ENCODE measurements at places on chromosomes 13 and 19. TPM values are rescaled to one million over a fixed set of nuclear protein-coding genes. Genes with fewer than 3 reads are reported as not detected.
A peak's percentile ranks its signal among the peaks of the same experiment; 100 is the strongest.

GRCh38 chr19:531753-532560, at the start of gene CDC34:
CDC34 (plus strand) TSS chr19:531760; CDS start chr19:531932, 172 bp downstream.
- no peak for DNase-seq

DNA sequence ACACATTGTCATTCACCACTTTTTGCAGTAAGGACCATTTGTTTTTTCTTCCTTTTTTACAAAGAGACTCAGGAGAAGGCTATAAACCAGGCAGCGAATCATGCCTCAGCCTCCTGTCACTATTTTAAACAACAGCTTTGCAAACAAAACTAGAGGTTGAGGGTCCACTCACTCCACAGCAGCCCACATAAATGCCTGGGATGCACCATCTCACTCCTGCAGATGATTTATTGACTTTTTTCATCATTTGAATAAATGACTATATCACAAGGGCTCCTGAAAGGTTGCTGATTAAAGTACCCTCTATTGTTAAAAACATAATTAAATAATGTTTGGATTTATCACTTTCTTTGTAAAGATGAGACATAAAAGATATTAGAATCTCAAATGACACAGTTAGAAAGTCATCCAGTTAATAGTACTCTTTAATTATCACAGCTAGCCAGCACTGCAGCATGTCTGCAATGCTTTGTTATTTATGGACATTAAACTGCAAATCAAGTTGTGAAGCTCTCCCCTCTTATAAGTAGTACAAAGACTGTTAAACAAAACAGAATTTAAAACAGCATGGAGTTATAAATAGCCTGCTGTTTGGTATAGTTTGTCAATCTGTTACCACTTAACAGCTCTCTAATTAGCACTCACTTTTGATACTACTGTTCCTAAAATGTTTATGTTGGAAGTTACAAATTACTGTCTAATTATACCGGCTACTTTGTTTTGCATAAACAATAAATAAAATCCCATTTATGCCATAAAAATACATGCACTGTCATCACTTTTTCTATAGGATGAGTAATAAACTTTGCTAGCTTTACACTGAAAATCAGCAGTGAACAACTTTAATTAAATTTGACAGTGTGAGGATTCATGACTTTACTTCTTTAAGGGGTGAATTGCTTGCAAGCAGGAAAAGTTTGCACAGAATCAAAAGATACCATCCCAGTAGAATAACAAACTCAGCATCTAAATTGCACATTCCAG, 853.2 kb downstream of the UQCRFS1 start:
- DNase-seq, result no peak

DNA sequence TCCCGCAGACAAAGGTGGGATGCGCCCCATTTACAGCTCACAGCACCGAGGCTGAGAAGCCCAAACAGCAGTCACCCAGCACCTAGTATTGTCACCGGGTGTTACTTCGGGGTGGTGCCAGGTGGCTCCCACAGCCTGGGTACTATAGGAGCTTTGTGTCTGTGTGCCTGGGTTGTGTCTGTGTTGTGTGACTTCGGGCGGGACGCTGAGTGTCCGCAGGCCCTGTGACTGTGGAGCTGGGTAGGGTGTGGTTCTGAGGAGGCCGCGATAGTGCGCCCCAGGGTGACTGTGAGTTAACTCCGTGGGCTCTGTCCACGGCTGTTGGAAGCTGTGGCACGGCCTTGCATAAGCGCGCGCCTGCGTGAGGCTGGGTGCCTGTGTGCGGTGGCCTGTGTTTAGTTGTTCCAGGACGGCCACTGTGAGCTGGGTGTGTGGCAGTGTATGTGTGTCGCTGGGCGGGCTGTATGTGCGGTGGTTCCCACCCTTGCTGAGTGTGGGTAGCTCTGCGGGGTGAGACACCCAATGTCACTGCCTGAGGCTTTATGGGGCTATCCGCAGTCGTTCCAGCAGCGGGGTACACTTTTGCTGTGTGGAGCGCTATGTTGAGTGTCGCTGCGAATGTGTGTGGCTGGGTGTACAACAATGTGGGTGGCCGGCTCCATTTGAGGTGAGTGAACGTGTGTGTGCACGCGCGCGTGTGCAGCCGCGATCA, 559 bp upstream of the SSBP4 start:
- DNase-seq, result peak; percentile 60

DNA sequence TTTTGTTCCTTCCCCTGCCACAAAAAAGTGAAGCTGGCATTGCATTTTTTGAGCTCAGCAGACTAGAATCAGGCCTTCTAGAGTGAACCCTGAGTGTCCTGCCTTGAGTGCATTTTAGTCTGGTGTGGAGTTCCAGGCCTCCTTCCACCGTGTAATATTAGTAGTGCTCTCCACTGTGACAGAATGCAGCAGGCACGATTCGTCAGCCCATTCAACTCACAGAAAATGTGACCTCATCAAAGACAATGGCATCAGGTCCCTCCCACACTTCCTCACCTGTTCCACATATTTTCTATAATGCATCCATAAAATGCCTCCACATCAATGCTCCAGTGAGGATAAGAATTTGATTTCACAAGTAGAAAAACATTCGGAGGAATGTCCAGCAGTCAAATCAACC, 227.6 kb downstream of the FGF9 start:
- DNase-seq, result no peak

DNA sequence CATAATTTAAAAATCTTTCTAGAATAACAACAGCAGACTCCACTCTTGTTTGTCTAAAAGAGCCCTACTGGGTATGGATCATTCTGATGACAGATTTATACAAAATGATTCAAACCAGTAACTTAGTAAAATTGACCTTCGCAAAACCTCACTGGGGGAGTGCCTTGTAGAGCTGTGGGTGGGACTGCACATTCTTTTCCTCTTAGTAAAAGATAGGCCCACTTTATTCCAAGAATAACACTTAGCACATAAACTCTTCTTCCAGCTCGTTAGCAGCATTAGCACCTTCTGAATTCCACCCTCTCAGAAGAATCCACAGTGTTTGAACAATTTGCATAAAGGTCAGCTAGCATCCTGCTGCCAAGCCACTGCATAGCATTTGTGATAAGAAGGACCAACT, 106.8 kb downstream of the STOML3 start:
- DNase-seq, result no peak

Gene NLRP11
- not detected for total RNA-seq

DNA sequence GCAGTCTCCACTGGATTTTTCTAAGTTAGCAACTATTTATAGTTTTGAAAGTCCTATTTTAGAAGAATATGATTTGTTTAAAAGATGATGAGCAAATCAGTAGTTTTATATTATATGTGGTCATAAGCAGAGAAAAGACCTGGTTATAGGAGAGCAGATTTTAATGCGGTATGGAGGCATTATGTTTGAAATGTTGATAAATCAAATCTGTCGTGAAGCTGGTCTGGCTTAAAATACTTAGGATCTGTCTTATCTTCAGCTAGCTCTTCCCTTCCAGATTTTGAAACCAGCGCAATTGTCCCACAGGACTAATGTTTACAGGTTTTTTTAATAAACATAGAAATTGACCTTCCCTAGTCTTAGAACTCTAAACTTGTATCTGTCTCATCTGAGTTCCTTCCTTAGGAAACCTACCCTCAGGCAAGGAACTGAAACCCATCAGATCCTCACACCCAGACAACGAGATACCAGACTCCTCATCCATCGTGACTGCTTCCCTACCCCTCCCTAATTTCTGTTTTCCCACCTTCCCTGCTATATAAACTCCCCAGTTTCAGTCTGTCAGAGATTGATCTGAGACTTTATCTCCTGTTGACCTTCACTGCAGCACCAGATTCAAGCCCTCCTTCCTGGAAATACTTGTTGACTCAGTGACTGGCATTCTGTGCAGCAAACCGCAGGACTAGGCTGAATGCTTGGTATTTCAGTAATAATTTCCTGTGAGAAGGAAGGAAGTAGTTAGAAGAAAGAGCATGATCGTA, 37.8 kb upstream of the CXCL17 start:
- DNase-seq, result no peak

- DNase-seq, result no peak
Observed at GRCh38 chr13:79353693-79354092, 52.4 kb downstream of the RBM26 start.

- no peak for DNase-seq
Observed at GRCh38 chr13:36395280-36395679, 37.0 kb upstream of the CCNA1 start.

DNA sequence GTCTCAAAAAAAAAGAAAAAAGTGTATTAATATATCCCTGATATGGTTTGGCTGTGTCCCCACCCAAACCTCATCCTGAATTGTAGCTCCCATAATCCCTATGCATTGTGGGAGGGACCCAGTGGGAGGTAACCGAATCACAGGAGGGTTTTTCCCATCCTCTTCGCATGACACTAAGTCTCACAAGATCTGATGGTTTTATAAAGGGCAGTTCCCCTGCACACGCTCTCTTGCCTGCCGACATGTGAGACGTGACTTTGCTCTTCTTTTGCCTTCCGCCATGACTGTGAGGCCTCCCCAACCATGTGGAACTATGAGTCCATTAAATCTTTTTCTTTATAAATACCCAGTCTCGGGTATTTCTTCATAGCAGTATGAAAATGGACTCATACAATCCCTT, 17.7 kb downstream of the STK24 start:
- no peak for DNase-seq

Gene SIGLEC8
- not detected for total RNA-seq

- DNase-seq, result no peak
Observed at GRCh38 chr13:74774264-74774663, 640.1 kb upstream of the KLF12 start.

GRCh38 chr19:11014403-11014911, 53.6 kb downstream of the SMARCA4 start:
- DNase-seq, result no peak

- no peak for DNase-seq
Observed at GRCh38 chr13:58978331-58978730, 1185.4 kb downstream of the DIAPH3 start.

Gene MRPL4
- total RNA-seq, result 68.5 TPM

DNA sequence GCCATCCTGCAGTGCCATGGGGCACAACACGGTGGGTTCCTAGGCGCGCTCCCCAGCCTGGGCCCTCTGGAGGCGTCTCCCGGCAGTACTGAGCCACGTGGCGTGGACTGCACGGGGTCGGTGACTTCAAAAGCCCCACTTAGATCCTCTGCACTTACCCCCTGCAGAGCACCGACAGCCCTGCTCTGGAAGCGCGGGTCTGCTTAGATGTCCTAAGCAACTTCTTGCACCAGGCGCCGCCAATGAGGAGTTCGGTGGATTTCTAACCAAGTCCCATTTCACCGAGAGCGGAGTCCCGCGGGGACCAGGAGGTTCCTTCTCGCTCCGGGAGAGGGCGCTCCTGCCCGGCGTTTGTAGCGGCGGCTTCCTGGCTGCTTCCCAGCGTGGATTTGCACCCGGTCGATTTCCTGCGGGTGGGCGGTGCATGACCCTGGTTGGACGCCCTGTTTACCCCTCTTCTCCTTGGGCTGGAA, 25.2 kb upstream of the ZNF845 start:
- DNase-seq, result peak; percentile 32

GRCh38 chr13:20814224-20814910, 40.6 kb upstream of the EEF1AKMT1 start:
- peak; percentile 86 for DNase-seq

- DNase-seq, result no peak
Observed at GRCh38 chr19:11763611-11764010, 3.2 kb upstream of the ZNF441 start.
